Endothelial cell of coronary artery (primary cell): ENCODE measurements at places on chromosomes 5 and 9. TPM values are rescaled to one million over a fixed set of nuclear protein-coding genes. Genes with fewer than 3 reads are reported as not detected.

DMGDH gene
- under 0.01 TPM in 1 of 2 replicates, not detected in the other for total RNA-seq

GRM6 gene
- not detected in 2 replicates for total RNA-seq

IFNA13 gene
- not detected in 2 replicates for total RNA-seq

ANXA1 gene
- total RNA-seq, result 467 and 638 TPM in 2 replicates

HACD4 gene
- 0.45 and 0.56 TPM in 2 replicates for total RNA-seq

ANKRD34B gene
- not detected in 2 replicates for total RNA-seq

BNC2 gene
- 15.3 and 21.1 TPM in 2 replicates for total RNA-seq

RFX3 gene
- total RNA-seq, result 5.0 and 7.1 TPM in 2 replicates

C5orf58 gene
- not detected in 2 replicates for total RNA-seq

CDC20B gene
- total RNA-seq, result not detected in 2 replicates

PCDHGA10 gene
- total RNA-seq, result 3.3 and 3.9 TPM in 2 replicates

GABRG2 gene
- not detected in 2 replicates for total RNA-seq

AJM1 gene
- 0.45 and 2.2 TPM in 2 replicates for total RNA-seq

FOXD1 gene
- 0.09 and 0.38 TPM in 2 replicates for total RNA-seq

SEMA4D gene
- 3.0 and 3.4 TPM in 2 replicates for total RNA-seq

TNIP1 gene
- 66.2 and 149 TPM in 2 replicates for total RNA-seq

SOX30 gene
- total RNA-seq, result not detected in 2 replicates

FBP1 gene
- total RNA-seq, result 0.38 and 2.5 TPM in 2 replicates

ARSI gene
- 0.09 and 0.28 TPM in 2 replicates for total RNA-seq

ACO1 gene
- 36.2 and 63.7 TPM in 2 replicates for total RNA-seq

SEMA5A gene
- total RNA-seq, result under 0.01 and 12.7 TPM in 2 replicates

ZNF346 gene
- 20.1 and 20.2 TPM in 2 replicates for total RNA-seq

PDE8B gene
- not detected in 2 replicates for total RNA-seq

C9orf153 gene
- total RNA-seq, result 0.09 and 0.28 TPM in 2 replicates

FREM1 gene
- 0.09 and 0.18 TPM in 2 replicates for total RNA-seq

PDCD1LG2 gene
- total RNA-seq, result 11.7 and 24.4 TPM in 2 replicates

SLC44A1 gene
- 34.1 and 50.3 TPM in 2 replicates for total RNA-seq

SLC6A18 gene
- total RNA-seq, result not detected in 2 replicates

TMEM174 gene
- not detected in 2 replicates for total RNA-seq

SLC46A2 gene
- total RNA-seq, result not detected in 2 replicates

ARL14EPL gene
- 0.18 TPM in 1 of 2 replicates, not detected in the other for total RNA-seq

ABO gene
- total RNA-seq, result not detected in 2 replicates

ANXA2R gene
- total RNA-seq, result 3.1 and 4.5 TPM in 2 replicates

TPM2 gene
- total RNA-seq, result 316 and 644 TPM in 2 replicates

RLN2 gene
- total RNA-seq, result 0.28 TPM in 1 of 2 replicates, not detected in the other

CCNJL gene
- total RNA-seq, result 5.0 TPM in 2 replicates

CERCAM gene
- 14.6 and 48.1 TPM in 2 replicates for total RNA-seq

MPDZ gene
- 57.9 and 96.3 TPM in 2 replicates for total RNA-seq

SHB gene
- total RNA-seq, result 13.2 and 28.9 TPM in 2 replicates

UBE2QL1 gene
- total RNA-seq, result under 0.01 and 0.09 TPM in 2 replicates

CDX1 gene
- not detected in 2 replicates for total RNA-seq

COX7C gene
- total RNA-seq, result 199 and 246 TPM in 2 replicates

SPINK6 gene
- total RNA-seq, result not detected in 2 replicates

BTNL9 gene
- 0.19 and 0.27 TPM in 2 replicates for total RNA-seq

CNOT8 gene
- 58.8 and 59.7 TPM in 2 replicates for total RNA-seq
